ENCODE measurements at places on chromosomes 1 and 21.
A peak's percentile ranks its signal among the peaks of the same experiment; 100 is the strongest.

DNA sequence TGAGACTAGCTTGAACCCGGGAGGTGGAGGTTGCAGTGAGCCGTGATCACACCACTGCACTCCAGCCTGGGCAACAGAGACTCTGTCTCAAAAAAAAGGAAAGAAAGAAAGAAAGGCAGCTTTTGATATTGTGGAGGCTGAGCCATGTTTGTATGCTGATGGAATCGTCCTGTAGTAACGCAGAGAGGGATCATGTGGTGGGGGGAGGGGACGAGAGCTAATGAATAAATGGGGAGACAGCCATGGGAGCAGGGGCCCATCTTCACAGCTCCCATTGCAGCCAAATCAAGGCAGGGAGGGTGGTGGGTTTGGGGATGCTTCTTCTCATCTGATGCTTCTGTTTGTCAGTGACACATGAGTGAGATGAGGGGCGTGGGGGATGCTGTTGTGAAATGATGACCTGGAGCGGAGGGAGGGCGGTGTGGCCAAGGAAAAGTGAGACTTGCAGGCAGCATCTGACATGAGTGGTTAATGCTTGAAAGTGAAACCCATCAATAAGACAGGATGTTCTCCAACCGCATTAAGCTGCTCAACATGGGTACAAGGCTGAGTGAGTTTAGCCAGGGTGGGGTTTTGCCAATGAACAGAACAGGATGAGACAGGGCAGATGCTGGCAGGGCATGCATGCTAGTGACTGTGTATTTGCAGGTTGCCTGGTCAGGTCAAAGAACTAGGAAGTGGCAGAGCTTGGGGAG lies 16.7 kb downstream of the SPATA21 start:
- DNase-seq = peak; percentile 67

DNA sequence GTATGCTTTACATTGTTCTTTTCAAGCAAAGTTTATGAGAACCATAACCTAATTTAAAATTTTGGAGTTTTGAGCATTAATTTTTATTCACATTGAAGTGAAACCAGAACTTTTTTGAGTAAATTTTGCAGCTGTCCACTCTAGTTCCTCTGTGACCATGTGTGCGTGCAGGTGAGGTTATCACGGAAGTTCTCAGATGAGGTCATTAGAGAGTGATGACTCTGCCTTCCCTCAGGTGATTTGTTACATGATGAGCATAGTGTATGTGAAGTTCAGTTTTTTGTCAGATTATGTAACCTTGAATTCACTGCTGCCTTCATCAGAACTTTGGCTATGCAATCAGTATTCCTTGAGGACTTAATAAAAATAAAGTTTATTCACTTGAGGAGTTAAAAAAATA lies 828.2 kb downstream of the ADGRL2 start:
- DNase-seq = no peak

GRCh38 chr1:8134546-8135235 lies 108.6 kb upstream of the ERRFI1 start:
- no peak for DNase-seq

DNA sequence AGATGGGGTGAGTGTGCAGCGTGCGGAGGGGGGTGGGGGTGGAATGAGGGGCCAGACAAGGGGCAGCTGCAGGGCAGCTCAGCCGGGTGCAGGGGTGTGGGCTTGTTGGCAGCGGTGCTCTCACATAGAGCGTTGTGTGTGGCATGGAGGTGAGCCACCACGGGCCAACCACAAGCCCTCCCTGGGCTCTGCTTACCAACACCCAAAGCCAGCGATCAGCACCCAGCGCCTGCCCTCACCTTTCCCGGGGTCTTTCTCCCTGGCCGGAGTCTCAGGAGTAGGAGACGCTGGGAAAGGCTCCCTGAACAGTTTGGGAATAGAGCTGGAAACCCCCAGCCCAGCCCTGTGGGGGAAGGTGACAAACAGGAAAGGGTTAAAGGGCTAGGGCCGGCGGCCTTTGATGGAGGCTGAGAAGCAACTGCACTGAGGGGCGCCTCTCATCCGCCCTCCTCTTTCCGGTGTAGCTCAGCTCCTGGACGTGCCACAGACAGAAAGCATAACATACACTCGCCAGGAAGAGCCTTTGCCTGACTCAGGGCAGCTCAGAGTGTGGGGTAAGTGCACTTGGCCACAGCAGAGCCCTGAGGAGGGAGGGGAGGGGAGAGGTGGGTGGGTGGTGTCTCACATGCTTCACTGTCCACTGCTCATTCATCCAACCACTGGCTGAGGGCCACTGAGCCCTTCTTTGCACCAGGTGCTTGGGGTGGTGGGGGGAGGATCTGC lies 577 bp downstream of the IKBKE start:
- peak; percentile 57 for DNase-seq

GRCh38 chr1:239125027-239125426 lies 261.3 kb upstream of the CHRM3 start:
- DNase-seq = no peak

GRCh38 chr1:8255712-8256111 lies 62.2 kb upstream of the SLC45A1 start:
- no peak for DNase-seq

DNA sequence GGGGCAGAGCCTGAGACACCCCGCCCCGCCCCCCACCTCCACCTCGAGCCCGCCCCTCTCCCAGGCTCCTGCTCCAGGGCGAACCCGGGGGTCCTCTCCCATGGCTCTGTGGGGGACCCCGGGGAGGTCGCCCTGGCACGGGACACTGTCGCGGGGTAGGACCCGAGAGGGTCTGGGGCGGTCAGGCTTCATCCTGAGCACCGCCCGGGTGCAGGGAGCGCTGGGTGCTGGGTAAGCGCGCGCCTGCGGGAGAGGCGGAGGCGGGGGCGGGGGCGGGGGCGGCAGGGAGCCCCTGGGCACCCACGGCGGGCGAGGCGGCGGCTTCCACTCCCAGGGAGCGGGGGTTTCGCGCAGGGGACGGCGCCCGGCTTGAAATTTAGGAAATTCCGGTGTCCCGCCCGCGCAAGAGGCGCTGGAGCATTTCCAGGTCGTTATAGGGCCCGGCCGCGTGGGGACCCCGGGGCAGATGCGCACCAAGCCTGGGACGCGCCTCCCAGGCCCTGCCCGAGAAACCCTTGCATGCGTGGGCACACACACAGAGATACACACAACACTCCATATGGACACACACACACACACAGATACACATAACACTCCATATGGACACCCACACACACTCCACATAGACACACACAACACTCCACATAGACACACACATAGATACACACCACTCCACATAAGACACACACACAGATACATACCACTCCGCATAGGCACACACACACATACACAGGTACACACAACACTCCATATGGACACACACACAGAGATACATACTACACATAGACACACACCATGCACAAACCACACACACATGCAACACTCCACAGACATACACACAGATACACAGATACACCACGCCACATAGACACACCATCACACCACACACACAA lies 48.7 kb upstream of the SLC19A1 start:
- DNase-seq = peak; percentile 67

DNA sequence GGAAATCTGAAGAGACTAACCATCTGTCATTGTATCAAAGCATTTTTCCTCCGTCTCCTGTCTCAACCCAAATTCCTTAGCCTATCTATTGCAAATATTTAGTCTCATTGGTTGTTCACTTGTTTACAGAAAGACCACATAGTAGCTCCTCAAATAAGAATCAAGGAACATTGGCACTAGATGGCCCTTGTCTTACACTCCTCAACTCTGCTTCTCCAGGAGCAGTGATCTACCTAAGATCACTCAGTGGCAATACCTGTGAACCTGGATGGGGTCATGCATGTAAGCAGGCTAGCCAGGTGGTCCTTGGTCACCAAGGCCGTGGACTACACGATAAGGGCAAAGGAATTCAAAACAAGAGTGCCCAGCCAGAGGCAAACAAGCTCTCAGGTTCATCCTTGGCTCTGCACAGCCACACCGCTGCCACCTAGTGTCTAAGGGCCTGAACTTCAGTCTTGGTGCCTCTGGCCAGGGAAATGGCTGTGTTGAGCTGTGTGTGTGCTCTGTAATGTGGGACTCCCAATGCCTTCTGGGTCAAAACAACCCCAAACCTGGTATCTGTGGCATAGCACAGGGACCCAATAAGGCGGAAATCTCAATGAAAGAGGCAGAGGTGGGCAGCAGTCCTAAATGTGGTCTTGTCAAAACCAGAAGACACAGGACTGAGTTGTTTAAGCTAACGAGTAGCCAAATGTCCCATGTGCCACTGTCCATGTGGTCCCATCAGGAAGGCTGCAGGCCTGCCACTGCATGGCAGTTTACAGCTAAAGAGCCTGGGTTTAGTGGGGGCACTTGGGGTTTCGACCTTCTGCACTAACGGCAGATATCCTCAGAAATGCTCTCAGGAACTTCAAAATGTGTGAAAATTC lies 54.5 kb downstream of the GPR161 start:
- peak; percentile 75 for DNase-seq

DNA sequence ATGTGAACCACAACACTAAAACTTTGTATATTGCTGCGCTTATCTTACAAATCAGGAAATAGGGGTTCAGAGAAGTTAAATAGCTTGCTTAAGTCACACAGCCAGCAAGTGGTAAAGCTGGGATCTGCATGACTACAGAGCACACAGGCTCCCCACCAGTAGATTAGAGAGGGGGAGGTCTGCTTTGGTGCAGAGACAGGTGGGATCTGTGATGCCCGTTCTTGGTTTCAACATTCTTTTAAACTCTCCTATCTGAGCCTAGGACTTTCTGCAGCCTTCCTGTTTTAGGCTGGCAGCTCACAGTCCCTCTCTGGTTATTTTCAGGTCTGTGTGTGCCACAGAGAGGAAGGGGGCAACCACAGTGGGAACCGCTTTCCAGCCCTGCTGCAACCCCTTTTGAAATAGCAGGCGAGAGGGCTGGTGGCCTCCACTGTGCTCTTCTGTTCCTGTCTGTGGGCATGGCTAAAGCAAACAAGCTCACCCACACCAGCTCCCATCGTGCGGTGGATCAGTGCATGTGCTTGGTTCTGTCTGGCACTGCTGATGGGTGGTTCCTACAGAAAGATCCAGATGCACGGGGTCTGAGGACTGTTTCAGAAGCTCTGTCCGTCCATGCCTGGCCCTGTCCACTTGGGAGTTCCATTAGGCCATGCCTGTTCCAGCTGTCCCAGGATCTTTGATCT lies 1.7 kb upstream of the IL6R start:
- no peak for DNase-seq

DNA sequence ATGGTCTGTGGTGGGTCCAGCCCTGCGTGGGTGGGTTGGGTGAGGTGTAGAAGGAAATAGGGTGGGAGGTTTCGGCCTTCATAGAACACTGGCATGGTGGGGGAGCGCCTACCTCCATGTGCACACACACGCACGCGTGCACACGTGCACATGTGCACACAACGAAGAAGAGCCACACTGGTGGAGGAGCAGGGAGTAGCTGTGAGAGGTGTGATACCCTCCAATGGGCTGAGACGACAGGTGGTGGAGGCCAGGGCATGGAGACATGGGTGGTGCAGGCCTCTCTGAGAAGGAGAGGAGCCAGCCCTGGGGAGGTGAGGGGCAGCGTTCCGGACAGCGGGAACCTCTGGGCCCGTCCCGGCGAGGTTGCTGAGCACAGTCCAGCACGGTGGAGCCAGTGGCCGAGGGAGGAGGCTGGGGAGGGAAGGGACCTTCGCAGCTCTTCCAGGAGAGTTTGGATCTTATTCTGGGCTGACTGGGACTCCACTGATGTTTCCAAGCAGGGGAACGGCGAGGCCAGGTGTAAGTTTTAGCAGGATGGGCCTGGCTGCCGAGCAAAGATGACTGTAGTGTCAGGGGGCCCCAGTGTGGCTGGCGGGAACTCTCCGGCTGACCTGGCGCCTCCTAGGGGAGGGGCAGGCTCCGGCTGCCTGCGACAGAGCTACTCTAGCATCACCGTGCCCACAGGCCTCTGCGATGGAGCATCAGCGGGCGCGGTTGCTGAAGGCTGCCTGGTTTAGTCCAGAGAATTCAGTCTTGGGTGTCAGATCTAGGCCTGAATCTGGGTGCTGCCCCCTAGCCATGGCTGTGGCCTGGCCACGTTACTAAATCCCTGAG lies 107.2 kb downstream of the ARHGEF10L start:
- no peak for DNase-seq

- no peak for DNase-seq
These were observed 32.4 kb downstream of the KCNN3 start for GRCh38 chr1:154837672-154838171.

DNA sequence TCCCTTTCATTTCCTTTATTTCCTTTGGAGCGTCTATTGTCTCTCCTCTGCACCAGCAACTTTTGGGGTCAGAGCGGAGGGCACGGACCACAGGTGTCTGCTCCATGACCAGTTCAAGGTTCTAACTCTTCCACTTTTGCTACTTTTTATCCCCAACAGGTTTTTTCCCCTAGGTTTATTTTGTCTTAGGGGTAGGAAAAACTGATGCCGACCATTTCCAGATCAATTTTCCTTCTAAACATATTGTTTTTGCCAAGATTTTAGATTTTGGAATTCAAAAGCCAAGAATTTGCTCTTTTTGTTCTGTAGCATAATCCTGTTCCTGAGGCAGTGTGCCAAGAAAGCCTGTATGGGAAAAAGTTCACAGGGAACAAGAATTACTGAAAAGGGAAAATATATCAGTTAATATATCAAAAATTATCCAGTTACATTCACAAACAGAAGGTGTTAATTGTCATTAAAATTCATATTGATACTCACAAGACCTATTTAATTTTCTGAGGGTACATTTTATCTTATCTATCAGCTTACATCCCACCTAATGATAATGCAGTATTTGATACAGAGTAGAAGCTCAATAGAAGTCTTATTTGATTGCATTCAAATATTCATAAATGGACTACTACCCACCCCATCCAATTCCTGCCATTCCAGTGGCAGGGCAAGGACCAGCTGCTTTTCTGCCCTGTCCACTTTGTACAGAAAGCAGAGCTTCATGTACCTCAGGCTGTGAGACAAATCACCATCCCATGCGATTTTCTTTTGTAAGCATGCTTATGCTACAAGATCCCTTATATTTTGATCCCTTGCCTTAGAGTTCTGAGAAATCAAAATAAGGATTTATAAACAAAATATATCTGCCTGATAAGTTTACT lies 31.2 kb downstream of the TSEN15 start:
- DNase-seq = no peak

GRCh38 chr1:46096269-46097148 lies 35.9 kb downstream of the PIK3R3 start:
- DNase-seq = no peak

DNA sequence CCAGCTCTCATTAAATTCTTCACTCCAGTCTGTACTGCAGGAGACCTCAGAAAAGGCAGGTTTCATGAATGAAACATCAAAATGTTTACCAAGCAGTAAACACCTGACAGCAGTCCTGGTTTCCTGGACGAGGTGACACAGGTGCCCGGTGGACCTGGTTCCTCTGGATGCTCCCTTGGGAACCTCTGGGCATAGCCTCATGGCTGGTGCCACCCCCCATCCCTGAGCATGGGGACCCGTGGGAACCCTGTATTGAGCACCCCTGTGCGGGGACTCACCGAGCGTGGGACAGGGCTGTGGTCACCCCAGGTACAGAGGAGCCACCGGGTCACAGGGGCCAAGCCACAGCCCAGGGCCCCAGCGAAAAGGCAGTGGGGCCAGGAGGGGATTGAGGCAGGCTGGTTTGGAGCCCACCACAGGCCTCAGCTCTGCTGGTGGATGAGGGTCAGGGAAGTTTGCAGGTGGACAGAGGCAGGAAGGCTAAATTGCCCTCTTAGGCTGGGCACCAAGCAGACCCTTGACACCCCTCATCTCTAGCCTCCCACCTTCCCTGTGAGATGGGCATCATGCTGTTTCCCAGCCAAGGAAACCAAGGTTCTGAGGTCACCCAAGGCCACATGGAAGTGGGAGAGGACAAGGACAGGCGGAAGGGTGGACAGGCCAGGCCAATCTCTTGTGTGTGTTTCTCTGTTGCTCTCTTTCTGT lies 158.4 kb downstream of the PTPRU start:
- DNase-seq = no peak

GRCh38 chr1:12447307-12447706 lies 170.7 kb downstream of the DHRS3 start:
- no peak for DNase-seq

Measured in stimulated activated CD4-positive, alpha-beta T cell treated with anti-CD3 and anti-CD28 coated beads, Interleukin-2, amount 100 ng/mL, for 24 hours (primary cell).